ENCODE measurements at places on chromosomes 1 and 21.

DNA sequence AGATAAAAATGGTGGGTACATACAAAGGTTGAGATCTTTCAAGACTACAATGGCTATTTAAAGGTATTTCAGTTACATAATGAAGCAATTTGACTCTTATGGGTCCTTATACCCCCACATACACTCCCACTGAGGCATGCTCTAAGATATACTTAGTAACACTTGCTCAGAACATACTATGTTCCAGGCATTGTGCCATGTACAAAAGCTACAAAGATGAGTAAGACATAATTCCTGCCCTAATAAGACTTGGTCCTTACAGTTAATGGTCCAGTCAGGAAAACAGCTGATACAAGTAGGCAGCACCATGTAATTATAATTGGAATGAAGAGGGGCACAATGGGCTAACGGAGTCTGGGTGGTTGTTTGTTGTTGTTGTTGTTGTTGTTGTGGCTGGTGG is 166.7 kb upstream of the BEND5 start:
- DNase-seq = peak; percentile 81

- DNase-seq = no peak
These were observed 62.3 kb downstream of the LYPLAL1 start for GRCh38 chr1:219235903-219236481.

DNA sequence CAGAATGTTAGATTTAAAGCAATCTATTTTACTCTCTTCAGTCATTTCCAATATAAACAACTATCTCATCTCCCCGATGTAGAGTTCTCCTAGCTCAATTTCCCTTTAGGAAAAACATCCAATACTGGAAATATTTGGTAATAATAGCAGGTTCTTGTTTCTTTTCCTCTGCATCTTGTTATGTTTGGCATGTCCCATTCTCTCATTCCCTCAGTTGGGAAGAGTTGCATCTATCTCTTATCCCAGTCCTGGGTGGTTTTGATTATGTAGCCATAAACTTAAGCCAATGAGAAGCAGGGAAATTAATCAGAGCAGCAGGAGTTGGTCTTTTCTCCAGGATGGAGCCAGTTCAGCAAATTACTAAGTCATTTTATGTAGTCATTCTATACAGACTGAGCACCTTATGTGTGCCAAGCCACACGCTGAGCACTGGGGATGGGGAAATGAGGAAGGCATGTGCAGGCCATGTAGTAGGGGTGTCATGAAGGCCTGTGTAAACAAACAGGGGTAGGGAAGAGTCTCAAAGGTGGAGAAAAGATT is 418.2 kb upstream of the NFIA start:
- DNase-seq = no peak

DNA sequence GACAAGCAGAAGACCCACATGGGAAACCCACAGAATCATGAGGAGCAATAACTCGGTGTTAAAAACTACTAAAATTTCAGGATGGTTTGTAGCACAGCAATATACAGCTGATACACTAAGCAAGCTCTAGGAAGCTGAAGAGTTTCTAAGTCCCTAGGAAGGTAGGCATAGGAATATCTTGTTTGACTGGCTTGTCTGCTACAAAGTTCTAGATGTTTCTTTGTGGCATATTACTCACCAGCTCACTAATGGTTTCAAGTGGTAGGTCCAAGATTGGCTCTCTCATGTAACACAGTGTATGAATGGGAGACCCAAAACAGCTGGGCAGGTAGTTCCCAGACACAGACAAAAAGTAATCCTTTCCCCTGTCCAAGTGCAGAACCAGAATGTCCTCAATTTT is 13.3 kb upstream of the MTF1 start:
- DNase-seq = no peak

Data from fibroblast of skin of scalp (primary cell).